ENCODE measurements at places on chromosomes 16 and 17.

GRCh38 chr17:75152922-75153779 is 1.2 kb downstream of the JPT1 start:
- peak; percentile 29 for DNase-seq

DNA sequence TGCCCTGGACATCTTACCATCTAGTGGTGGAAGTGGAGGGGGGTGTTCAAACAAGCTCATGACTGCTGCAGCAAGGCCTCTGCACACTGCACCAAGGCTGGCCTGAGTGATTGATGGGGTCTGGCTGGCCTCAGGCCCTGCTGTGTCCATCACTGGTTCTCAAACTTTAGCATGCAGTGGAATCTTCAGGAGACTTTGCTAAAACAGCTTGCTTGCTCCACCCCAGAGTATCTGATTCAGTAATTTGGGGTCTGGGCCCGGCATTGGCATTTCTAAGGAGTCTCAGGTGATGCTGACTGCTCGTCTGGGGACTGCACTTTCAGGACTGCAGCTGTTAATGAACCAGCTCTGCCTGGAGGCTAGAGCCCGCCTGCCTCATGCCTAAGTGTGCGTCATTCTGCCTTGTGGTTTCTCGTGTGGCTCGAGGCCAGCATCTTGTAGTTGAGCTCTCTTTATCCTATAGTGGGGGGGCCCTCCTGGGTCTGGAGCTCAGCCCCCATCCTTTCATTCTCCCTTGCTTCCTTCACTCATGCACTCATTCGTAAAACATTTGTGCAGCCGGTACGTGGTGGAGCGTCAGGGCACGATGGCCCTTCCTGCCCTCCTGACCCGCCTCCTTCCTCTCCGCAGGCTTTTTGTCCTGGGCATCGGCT is 4.1 kb downstream of the MGAT5B start:
- peak; percentile 97 for DNase-seq

DNA sequence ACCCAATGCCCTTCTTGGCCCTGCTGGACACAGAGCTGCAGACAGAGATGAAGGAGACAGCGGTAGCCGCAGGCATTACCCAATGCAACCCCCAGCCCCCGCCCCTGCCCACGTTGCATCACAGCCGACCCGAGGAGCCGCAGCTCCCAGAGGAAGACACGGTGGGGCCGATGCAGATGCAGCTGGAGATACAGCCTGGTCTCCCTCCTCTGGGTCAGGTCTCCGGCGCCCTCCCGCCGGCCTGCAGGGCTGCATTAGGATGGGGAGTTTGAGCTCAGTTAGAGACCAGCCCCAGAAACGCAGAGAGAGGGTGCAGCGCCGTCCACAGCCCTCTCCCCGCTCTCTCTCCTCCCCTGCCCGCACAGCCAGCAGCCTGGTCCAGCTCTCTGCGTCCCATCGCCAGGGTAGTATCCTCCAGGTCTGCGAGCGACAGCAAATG is 19.4 kb upstream of the UBE2I start:
- no peak for DNase-seq

GRCh38 chr16:88809068-88809675 is 2.6 kb downstream of the APRT start:
- DNase-seq = no peak

- no peak for DNase-seq
Observed at GRCh38 chr16:83473926-83474650, 333.7 kb upstream of the HSBP1 start.

DNA sequence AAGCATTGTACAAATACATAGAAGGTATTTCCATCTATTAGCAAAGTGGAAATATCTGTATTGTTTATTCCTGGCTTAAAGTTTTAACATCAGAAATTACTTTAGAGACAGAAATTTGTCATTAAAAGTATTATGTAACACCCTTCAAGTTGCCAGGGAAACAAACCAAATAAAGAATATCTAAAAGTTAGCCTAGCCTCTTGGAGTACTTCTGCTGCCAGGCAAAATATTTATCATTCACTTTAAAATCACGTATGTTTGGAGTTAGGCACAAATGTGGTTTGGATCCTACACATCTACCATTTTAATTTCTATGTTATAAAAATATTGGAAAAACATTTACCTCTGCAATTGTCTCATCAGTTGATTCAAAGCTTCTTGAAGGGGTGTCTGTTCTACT is 14.7 kb downstream of the BRD7 start:
- no peak for DNase-seq

- DNase-seq = no peak
Observed at GRCh38 chr16:73021866-73022495, 25.9 kb downstream of the ZFHX3 start.

DNA sequence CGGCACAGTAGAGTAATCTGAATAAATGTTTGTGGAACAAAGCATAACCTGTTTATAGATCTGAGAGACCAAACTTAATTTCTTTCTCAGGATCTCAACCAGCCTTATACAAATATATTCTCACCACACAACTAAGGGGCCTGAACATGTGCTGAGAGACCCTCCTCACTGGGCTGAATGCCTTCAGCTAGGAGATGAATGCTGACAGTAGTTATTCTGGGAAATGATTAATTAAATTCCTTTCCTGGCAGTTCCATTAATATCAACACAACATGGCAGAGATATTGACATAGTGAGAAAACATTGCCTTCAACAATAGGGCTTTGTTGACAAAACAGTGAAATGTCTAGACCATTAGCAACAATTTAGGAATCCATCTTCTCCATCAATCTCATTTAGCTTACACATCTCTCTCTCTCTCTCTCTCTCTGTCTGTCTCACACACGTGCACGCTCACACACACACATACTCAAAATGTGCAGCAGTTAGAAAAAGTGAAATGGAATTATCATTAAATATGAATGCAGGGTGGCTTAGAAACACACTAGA is 780.8 kb upstream of the CDH8 start:
- no peak for DNase-seq

GRCh38 chr17:309361-309888 is 43.2 kb downstream of the RPH3AL start:
- no peak for DNase-seq

GRCh38 chr17:8552577-8553320 is 77.8 kb downstream of the MYH10 start:
- no peak for DNase-seq

GRCh38 chr17:58233543-58233942 is 4.8 kb upstream of the LPO start:
- no peak for DNase-seq
